ENCODE measurements at places on chromosomes 7 and 10.

GRCh38 chr7:101315336-101315735 lies 6.3 kb downstream of the IFT22 start:
- DNase-seq, result peak; percentile 27

DNA sequence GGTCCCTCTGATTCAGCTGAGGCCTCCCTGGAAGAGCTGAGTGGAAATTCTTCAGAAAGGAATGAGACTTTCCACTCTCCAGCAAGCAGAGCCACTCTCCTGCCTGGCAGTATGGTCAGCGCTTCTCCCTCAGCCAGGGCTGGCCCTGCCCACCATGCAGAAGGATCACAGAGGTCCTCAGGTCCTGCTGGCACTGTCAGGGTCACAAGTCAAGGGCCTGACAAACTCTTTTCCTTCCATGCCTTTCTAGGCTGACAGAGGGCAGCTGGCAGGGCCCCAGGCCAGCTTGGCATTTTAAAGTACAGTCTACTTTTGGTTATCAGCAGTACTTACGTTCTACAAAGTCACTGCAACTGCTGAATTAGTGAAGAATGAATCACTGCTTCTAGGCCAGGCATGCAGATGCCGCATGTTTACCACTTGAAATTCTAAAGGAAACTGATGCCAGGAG lies 119.3 kb upstream of the FRMD4A start:
- no peak for DNase-seq

GRCh38 chr7:117383483-117384189 lies 43.7 kb downstream of the ASZ1 start:
- DNase-seq, result no peak

- no peak for DNase-seq
These were observed 2.9 kb downstream of the PKD2L1 start for GRCh38 chr10:100327007-100327717.

GRCh38 chr10:28125701-28126100 lies 126.8 kb upstream of the ODAD2 start:
- DNase-seq, result no peak

GRCh38 chr7:55156919-55157763 lies 138.3 kb downstream of the EGFR start:
- no peak for DNase-seq

GRCh38 chr10:43235070-43235900 lies 31.6 kb downstream of the RASGEF1A start:
- no peak for DNase-seq

- no peak for DNase-seq
These were observed 12.5 kb downstream of the SFRP5 start for GRCh38 chr10:97759158-97759887.

DNA sequence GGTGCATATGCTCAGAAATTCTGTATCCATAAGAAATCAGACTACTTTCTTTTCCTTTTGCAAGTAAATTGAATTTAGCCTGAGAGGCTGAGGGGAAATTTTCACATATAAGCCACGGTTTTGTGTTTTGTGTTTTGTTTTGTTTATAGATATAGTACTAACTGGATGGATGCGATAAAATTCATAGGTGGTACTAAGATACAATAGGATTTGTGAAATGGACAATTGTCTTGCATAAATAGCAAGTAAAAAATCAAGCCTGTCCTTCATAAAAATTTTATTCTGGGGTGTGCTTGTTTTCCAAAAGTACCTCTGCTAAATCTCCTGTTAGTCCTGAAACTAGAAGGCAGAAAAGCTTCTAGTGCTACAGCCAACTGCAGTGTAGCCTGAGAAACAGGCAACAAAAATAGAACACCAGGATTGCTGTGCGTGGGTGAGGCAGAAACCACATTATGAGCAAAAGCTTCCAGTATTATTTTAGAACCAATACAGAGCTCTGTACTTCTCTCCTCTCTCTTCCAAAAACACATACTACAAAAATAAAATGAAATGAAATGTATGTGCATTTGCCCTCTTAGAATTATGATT lies 634 bp upstream of the HDAC9 start:
- no peak for DNase-seq

DNA sequence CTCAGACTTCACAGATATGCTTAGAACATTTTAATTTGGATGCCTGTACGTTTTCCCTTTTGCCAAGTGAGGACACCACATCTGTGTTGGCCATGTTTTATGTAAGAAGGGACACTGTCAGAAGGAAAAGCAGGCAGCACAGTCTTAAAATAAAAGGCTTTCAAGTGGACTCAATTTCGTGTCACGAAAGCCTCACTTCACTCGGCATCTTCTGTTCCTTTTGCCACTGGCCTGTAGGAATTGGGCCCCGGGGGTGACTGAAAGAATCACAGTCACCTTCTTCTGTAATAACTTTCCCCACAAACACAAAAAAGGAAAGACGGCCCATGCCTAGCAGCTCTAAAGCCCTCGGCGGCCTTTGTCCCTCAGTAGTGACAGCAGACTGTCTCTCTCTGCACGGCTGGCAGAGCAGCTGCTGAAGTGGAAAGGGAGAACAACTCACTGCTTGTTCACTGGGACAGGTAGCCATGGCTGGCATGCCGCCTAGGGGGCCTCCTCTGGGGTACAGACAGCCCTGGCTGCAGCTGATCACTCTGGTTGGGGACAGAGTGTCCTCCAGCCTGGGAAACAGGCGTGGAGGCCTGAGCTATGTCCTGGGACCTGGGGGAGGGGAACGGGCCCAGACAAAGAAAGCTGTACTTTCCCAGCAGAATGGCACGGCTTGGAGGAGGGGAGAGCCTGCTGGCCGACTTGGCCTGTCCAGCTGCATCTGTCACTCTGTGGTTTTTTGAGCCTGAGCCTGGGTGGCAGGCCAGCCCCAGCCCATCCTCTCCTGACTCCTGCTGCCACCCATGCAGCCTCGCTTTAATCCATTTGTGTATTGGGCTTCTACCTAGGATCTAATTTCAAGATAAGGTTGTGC lies 4.4 kb downstream of the RASSF4 start:
- no peak for DNase-seq

DNA sequence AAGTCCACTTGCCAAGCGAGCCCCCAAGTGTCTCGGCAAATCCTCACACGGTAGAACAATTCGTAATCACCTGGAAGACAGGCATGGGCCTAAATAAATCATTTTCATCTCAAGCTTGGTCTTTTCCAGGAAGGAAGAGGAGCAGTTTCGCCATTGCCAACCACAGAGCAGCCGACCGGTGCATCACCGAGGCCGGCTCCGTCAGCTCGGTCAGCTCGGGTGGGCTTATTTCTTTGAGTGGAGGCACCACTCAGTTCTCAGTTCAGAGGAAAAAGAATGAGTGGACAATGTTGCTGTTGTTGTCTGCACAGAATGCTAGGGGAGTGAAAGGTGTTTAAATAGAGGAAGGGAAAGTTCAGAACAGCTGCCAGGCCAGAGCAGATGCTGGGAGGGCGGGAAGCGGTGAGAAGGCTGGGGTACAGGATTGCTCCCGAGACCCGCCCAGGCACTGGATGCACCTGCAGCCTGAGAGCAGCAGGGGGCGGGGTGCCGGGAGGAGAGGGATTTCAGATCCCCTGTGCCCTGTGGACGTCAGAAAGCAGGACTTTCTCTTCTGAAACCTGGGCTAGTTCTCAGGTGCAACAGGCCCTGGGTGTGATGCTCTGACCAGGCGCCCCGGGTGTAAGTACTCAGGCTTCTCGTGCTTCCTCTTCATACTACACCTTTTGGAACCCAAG lies 17.7 kb upstream of the IGFBP3 start:
- DNase-seq, result no peak

GRCh38 chr7:95578299-95578855 lies 17.9 kb downstream of the PDK4 start:
- no peak for DNase-seq

GRCh38 chr7:158020706-158021095 lies 566.9 kb downstream of the PTPRN2 start:
- no peak for DNase-seq

- no peak for DNase-seq
These were observed 46.5 kb upstream of the IL6 start for GRCh38 chr7:22680482-22680911.

DNA sequence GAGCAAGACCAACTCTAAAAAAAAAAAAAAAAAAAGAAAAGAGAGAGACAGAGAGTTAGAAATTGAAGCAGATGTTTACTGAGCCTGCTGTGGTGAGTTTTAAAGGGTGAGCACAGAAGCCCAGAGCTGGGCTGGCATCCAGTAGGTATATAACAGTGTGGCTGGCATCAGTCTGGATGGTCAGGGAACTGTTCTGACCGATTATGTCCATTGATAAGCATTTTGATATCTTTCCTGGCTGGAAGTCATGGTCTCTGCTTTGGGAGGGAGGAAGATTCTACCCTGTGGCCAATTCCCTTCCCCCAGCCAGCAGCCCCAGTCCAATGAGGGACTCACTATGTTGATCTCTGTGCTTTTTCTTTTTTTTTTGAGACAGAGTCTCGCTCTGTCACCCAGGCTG lies 65.2 kb upstream of the PODXL start:
- DNase-seq, result no peak

DNA sequence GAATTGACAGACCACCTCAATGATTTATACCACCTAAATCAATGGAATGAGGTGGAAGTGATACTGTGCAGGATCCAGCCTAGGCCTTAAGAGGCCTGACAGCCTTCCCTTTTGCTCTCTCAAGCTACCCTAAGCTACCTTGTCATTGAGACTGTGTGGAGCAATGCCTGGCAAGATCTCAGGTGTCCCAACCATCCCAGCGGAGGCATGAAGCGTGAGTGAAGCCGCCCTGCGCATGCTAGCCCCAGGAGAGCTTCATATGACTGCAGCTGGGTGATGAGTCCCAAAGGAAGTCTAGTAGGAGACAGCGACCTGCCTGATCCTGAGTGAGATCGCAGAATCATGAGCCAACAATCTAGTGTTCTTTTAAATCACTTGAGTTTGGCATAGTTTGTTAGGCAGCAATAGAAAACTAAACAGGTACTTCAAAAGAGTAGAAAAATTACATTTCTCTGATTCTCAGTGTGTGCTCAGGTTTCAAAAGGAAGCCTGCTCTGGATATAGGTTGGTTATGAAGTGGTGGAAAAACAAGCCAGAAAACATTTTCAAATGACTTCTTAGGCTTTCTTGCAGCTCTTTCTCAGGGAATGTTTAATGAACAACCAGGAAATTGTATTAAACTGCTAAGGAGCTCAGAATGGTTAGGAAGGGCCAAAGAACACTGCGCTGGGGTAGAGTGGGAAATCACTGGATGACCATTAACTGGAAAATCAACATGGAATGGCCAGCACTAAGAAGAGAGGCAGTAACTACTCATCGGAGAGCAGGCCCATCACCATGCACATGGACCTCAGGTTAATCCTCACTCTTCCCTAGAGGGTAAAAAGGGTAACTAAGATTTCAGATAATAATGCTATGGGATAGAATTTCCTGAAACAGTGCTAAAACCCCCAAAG lies 535.2 kb downstream of the PHTF2 start:
- no peak for DNase-seq

- DNase-seq, result no peak
These were observed 6.6 kb upstream of the ABCC2 start for GRCh38 chr10:99775850-99776249.

DNA sequence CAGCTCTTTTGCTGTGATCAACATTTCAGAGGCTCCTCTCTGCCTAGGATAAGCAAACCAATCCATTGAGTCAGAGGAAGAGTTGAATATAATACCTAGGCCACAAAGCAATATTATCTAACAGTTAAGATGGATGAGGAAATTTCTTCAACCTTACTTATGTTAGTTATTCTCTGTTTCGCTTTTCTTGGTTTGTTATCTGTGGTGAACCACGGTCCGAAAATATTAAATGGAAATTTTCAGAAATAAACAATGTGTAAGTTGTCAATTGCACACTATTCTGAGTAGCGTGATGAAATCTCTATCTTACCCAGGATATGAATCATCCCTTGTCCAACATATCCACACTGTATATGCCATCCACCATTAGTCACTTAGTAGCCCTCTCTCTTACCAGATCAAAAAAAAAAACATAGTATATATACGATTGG lies 1.5 kb upstream of the HTR7 start:
- DNase-seq, result no peak

DNA sequence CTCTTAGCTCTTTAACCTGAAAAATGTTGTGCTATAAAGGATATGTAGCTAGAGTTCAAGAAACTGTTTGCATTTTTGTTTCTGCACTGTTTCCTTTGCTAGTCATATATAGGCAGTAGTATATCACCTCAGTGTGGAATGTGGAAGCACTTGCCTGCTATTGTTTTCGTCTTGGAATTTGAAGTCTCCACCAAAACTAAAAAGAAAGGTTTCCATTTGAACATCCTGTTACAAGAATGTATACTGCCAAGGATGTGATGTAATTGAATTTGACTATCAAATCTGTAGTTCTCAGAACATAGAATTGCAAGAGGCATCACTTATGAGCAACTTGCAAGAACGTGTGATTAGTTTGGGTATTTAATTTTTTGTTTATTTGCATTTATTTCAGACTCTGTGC lies 51.1 kb upstream of the MEOX2 start:
- DNase-seq, result no peak

- no peak for DNase-seq
These were observed 106.6 kb downstream of the ADAM22 start for GRCh38 chr7:88040694-88041093.
